Activated T-cell treated with anti-CD3 and anti-CD28 coated beads for 1 hour (primary cell): ENCODE measurements at places on chromosomes 16 and 17.

GRCh38 chr17:17870247-17870646, 33.5 kb upstream of the SREBF1 start:
- DNase-seq, result no peak

DNA sequence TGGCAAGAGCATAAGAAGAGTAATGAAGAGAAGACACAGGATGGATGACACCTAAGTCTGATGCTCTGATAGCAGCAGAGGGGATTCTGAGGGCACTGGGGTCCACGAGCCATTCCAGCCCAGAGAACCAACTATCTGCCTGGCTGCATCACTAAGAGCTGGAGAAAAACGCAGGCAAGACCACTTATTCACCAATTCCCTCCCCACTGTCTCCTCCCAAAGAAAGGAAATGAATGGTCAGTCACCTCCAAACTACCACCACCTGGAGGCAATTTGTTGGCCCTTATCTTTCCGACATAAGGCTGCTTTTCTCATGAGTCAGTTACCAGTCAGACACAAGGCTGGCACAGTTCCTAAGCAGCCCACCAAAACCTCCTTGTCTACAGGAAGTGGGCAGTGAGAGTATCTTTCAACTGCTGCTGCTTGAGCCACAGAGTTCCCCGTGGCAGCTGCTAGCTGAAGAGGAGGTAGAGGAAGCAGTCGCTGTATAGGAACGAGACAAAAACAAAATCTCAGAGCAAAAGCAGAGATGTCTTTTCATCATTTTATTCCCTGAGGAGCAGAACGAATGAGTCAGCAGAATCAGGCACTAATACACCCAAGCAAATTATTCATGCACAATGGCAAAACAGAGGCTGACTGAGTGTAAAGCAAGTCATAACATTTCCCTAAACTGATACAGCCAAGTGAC, 111.1 kb downstream of the SMG6 start:
- DNase-seq, result peak; percentile 44

GRCh38 chr17:2368359-2368758, 31.1 kb downstream of the SGSM2 start:
- DNase-seq, result no peak

DNA sequence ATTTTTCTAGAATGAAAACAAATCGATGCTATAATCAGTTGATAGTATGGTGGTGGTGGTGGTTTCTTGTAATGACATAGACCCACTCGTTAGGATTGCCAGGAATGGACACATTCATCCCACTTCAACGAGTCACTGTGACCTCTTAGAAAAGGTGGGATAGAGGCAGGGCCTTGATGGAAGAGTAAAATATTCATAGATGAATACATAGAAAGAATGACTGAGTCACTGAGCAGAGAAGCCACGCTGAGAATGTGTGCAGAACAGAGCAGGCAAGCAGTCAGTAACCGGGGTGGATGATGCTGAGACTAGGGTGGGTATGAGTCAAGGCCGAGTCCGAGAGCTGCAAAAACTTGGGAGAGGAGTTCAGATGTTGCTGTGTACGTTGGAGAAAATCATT, 129.9 kb downstream of the PITPNC1 start:
- DNase-seq, result no peak

GRCh38 chr17:40695874-40696472, 7.6 kb downstream of the KRT24 start:
- no peak for DNase-seq

DNA sequence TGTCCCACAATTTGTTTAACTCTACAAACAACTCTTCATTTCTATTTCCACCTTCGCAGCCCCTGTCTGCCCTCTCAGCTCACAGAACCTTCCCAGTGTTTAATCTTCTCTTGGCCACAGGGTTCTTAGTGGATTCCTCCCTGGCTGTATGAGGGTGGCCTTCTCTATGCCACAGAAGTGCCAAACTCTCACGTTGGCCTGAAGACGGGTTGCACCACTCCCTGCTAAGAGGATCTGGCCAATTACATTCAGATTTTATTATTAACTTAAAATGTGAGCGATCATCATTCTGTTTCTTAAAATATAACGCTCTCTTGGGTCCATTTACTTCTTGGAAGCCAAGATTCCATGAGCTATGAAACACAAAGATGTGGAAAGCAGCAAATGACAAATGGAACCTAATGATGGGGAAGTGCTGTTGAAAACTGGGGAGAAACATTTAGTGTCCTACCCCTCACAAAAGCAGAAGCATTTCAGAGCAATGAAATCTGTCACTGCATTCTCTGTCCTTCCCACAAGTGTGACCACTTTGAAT, 91.3 kb upstream of the NOG start:
- DNase-seq, result no peak

- DNase-seq, result no peak
Measured at GRCh38 chr16:47258874-47259461, 115.2 kb upstream of the NETO2 start.

DNA sequence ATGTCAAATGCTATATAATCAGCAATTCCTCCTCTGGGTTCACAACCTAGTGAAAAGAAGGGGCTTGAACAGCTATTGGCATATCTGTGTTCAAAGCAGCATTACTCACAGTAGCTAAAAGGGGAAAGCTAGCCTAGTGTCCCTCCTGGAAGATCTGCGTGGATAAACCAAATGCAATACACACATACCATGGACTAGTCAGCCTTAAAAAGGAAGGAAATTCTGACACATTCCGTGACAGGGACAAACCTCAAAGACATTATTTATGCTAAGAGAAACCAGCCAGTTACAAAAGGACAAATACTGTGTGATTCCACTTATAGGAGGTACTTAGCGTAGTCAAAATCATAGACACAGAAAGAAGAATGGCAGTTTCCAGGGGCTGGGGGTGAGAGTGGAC, 90.1 kb downstream of the XYLT1 start:
- DNase-seq, result no peak

GRCh38 chr16:3625911-3626732, 14.7 kb upstream of the SLX4 start:
- DNase-seq, result no peak

DNA sequence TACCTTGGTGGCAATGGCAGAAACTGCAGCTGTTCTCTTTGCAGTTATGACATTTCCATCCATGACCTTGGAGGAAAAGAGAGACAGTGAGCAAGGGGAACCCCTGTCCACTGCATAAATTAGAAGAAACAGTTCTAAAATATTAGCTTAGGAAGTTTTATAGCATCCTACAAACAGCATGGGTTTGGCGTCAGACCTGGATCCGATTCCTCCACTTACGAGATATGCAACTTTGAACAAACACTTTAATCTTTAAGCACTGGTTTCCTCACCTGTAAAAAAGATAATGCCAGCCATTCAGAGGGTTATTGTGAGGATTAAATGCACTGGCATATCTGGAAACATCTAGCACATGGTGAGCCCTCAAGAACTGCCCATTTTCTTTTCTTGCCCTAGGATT, 2.6 kb downstream of the CRYM start:
- no peak for DNase-seq

DNA sequence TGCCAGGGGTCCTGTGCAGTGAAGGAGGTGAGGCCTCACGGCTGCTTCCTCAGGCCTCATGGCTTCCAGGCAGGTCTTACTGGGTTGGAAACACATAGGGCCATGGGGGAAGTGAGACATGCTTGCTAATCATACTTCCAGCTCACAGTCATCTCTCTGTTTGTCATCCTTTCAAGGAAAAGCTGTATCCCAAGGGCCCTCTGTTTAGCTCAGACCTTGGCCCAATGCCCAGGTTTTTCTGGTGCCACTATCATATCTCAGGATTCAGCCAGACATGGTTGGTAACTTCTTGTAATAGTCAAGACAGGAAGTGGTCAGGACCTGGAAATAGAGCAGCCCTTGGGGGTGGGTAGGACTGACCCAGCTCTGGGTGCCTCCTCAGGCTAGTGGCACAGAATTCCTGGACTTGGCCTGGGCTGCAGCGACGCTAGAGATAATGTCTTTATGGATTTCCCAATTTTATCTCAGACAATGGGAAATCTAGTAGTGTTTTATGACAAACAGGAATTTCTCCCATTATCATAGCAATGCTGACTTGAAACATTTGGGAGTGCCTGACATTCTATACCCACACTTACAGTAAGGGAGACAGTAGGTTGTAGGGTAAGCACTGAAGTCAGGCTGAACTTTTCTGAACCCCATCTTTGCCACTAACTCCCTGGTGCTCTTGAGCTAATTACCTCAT, 13.5 kb upstream of the ITGB3 start:
- DNase-seq, result no peak

DNA sequence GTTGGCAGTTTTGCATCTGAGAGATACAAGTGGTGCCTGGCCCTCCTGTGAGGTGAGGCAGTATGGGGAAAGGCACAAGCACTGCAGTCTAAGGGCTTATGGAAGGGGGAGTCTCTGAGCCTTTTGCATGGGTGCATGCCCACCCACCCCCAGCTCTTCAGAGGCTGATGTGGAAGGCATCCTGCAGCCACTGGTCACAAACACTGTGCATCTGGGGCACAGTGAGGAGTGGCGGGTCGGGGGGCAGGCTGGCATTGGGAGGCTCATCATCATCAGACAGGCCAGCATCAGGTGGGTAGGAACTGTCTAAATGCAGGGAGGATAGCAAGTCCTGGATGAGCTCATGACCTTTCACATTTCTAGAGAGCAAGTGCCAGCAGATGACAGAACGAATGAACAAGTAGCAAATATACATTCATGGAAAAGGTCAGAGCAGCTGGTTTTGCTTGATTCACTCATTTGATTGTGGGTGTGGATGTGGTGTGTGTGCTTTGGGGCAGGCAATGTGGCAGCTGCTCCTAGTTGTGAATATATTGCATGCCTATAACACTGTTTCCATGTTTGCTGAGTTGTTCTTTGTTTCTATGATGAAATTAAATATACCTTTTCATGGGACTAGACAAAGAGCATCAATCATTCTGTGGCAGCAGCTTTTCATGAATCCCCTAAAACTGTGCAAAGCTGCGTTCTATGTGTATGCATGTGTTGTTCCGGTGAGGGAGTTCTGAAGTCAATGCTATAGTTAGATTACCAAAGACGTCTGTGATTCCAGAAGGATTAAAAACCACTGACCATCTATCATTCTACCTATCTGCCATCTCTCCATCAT, 29.2 kb downstream of the TRIM25 start:
- no peak for DNase-seq

DNA sequence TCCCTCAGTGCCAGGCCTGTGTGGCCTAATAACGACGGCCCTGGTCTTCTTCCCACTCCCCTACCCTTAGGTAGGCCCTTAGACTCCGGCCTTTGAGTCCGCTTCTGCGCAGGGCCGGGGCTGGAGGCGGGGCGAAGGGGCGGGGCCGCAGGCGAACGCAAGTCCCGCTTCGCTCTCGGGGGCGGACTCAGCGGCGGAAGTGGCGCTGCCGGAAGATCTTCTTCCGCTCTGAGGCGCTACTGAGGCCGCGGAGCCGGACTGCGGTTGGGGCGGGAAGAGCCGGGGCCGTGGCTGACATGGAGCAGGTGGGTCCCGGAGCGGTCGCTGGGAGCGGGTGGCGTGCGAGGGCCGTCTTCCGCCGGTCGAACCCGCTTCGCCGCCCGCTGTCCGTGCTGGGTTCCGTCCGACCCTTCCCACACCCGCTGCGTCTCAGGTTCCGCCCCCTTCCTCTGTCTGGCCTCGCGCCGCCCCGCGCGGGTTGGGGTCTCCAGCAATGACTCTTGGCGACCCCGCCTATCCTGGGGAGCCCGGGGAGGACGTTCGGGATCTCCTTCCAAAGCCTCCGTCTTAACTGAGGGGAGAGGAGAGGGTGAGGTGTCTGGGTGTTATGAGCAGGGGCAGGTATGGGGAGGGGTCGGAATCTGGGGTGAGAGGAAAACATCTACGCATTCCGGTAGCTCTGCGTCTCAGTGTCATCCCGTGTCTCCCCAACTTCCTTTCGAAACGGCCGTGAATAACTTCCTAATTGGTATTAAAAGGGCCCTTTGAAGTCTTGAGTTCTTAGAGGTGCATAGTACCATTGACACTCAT, at the start of gene STARD3:
Gene STARD3, plus strand, starts transcription at position 218 of the 810 bp plus-strand sequence. CDS start 16,388 bp downstream, outside the sequence.
- peak; percentile 85 for DNase-seq

GRCh38 chr17:39365242-39365641, 36.2 kb downstream of the FBXL20 start:
- DNase-seq, result no peak

GRCh38 chr17:51718983-51719382, 439.5 kb downstream of the CA10 start:
- no peak for DNase-seq

DNA sequence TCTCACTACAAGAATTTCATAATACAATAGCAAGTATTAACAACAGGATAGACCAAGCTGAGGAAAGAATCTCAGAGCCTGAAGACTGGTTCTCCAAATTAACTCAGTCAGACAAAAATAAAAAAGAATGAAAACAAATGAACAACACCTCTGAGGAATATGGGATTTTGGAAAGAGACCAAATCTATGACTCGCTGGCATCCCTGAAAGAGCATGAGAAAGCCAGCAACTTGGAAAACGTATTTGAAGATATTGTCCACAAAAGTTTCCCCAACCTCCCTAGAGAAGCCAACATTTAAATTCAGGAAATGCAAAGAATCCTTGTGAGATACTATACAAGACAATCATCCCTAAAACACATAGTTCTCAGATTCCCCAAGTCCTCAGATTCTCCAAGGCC, 20.9 kb downstream of the NLRP1 start:
- DNase-seq, result no peak

- DNase-seq, result no peak
Measured at GRCh38 chr17:56983366-56983765, 5.4 kb downstream of the SCPEP1 start.

DNA sequence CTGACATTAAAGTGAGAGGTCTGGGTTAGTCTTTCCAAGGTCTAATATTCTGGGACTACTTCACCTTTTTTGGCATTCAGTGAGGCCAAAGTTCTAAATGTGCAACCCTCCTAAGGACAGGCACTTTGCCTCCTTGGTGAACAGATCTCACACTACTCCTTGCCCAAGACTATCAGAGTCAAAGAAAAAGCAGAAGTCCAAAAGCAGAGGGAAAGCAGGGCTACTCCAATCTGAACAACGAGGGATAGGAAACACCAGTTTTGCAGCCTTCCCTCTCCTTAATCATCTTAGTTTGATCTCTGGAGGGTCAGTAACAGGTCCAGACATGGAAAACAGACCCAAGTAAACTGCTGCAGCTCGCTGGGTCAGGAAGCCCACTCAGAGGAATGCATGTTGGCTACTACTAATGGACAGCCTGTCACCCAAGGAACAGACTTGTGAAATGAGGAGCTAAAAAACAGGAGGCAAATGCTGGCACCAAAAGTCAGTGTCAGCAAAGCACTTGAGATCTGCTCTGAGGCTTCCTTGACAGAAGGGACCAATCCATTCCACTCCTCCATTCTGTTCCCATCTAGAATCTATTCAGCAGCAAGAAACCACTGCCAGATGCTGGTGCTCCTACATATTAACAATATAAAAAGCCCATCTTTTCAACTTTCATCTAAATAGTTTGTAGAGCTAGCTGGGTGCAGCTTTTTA, 29.9 kb downstream of the DCUN1D3 start:
- no peak for DNase-seq

GRCh38 chr17:74568106-74568873, 981 bp upstream of the CD300H start:
- DNase-seq, result no peak

- no peak for DNase-seq
Measured at GRCh38 chr16:81754858-81755257, 24.2 kb upstream of the PLCG2 start.
